Activated T-helper 1 cell treated with anti-CD3 and anti-CD28 coated beads, Interleukin-2, amount 50 U/mL, for 16 hours (primary cell): ENCODE measurements at places on chromosomes 4 and X.

GRCh38 chrX:38287674-38288073 is 39.6 kb downstream of the RPGR start:
- no peak for DNase-seq

- no peak for DNase-seq
Observed at GRCh38 chr4:7361280-7361895, 73.3 kb downstream of the PSAPL1 start.

- DNase-seq, result no peak
Observed at GRCh38 chr4:184331268-184331995, 113.8 kb upstream of the ENPP6 start.

DNA sequence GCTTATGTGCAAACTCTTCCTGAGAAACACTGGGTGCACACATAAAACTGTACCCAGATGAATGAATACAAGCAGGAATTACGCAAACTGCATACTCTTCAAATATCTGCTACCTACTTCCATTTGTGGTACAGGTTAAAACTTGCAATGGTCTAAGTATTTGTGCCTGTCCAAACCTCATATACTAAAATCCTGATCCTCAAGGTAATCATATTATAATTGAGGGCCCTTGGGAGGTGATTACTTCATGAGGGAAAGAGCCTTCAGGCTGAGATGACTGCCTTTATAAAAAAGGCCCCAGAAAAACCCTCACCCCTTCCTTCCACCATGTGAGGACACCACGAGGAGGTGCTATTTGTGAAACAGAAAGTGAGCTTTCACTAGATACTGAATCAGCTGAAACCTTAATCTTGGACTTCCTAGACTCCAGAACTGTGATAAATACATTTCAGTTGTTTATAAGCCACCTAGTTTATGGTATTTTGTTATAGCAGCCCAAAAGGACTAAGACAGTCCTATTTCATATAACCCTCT is 1977.2 kb downstream of the PCDH7 start:
- DNase-seq, result no peak

DNA sequence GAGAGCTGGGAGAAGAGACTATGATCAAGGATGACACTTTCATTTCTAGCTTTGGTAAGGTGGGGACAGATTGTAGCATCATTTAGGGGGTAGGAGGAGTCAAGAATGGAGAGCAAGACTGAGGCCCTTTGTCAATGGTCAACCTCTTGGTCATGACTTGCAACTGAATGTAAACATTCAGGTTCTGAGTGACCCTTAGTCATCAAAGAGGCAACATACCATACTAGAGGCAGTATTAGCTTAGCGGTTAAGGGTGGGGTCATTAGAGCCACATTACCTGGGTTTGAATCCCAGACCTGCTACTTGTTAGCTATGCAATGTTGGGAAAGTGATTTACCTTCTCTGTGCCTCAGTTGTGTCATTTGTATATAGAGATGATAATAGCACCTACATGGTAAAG is 76.5 kb downstream of the MED28 start:
- no peak for DNase-seq

GRCh38 chr4:74402692-74403456 is 37.9 kb downstream of the EREG start:
- DNase-seq, result no peak

- no peak for DNase-seq
Observed at GRCh38 chrX:135416546-135416945, 5.2 kb upstream of the SMIM10L2A start.

DNA sequence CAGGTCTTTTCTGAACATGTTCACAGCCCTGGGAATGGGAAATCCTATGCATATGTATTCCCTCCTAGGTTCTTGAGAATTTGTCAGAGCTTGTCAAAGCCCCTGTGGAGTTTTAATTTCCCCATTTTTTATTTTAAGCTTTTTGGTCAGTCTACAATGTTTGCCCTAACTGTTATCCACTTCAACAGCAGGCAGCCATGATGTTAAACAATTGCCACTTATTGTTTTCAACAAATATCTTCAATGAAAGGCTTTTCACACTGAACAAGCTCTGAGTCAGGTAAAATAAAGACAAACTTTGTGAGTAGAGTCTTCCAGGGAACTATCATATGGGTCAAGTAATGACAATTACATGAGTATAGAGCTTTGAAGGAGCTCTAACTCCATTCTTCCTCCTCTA is 25.0 kb upstream of the ATP1B4 start:
- no peak for DNase-seq

DNA sequence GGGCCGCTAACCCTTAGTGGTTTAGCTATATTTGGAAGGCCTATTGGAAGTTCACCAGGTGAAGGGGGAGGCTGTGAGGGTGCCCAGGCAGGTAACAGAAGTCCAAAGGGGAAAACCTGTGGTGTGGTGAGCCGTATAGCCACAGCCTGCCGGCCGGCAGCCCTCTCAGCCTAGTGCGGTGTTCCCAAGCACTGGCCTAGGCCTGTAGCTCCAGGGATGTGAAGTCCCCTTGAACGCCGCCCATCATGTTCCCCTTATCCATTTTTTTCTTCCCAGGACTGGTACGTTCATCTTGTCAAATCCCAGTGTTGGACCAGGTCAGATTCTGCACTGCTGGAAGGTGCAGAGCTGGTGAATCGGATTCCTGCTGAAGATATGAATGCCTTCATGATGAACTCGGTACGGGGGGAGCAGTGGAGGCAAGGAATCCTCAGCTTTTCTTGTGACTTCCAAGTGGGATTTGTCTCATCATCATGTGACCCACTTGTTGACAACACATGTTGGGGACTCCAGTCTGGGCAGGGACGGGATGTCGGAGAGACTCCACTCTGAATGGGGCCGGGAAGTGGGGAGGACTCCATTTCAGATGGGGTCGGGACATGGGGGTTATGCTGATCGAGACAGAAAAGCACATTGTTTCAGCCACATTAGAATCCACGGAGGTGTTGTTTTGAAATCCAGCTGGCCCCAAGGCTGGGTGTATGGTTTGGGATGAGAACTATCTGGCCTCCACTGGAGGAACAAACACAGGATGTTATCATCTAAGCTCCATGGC is 39.2 kb upstream of the MSANTD1 start:
- no peak for DNase-seq

GRCh38 chr4:184675821-184676492 is 26.4 kb downstream of the PRIMPOL start:
- no peak for DNase-seq

- DNase-seq, result no peak
Observed at GRCh38 chr4:53706422-53707032, 115.2 kb upstream of the LNX1 start.

- no peak for DNase-seq
Observed at GRCh38 chrX:47313056-47313455, 57.3 kb upstream of the ZNF157 start.

GRCh38 chr4:119984996-119985395 is 81.7 kb downstream of the MAD2L1 start:
- no peak for DNase-seq

GRCh38 chr4:123398853-123399626 is 2.4 kb downstream of the SPRY1 start:
- DNase-seq, result no peak

- DNase-seq, result no peak
Observed at GRCh38 chr4:13349096-13349495, 135.0 kb downstream of the RAB28 start.

- DNase-seq, result no peak
Observed at GRCh38 chrX:118459494-118459893, 36.1 kb upstream of the DOCK11 start.

DNA sequence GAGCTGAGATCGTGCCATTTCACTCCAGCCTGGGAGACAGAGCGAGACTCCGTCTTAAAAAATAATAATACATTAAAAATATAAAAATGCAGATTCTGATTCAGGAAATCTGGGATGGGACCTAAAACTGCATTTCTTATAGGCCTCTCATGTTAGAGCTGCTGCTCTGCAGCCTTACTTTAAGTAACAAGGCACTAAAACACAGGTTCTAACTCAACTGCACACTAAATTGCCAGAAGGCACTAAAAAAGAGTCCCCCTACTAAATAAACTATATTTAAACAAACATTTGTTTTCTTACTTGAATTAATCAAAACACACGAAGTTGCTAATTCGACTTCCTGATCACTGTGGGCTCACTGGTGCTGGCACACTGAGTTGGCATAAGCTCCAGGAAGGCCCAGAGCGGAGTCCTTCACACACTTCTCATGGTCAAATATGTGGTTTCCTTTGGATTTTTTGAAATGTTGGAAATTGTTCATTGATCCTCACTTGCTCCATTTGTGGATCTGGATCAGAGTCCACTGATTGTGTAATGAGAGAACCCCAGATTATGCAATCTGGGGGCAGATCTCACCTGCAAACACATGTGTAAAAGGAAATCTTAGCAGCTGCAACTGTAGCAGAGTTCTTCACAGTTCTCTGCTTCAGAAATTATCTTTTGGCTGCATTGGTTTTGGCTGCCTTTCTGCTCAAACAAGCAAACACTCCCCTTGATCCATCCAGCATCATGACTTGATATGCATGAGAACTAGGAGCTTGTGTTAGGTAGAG is 59.3 kb downstream of the AFF1 start:
- no peak for DNase-seq

DNA sequence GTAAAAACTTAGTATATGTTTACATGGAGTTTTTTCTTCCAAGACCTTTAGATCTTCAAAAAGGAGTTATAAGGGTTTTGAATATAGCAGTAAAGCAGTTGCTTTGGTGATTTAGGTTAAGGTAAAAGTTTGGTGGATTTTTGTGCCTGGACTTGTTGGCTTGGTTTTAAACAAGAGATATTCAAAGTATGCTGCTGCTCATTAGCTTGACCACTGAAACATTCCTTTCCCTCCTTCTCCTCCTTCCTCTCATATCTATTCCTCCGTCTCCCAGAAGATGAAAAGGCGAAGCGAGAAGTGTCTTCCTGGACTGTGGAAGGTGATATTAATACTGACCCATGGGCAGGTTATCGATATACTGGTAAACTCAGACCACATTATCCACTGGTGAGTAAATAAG is 38.4 kb downstream of the METAP1 start:
- no peak for DNase-seq
